Cardiac muscle cell (in vitro differentiated cells and primary cell): ENCODE measurements at places on chromosomes 1 and 21. TPM values are rescaled to one million over a fixed set of nuclear protein-coding genes. Genes with fewer than 3 reads are reported as not detected.

Gene SPRR2A
- polyA plus RNA-seq = not detected in 2 replicates

DNA sequence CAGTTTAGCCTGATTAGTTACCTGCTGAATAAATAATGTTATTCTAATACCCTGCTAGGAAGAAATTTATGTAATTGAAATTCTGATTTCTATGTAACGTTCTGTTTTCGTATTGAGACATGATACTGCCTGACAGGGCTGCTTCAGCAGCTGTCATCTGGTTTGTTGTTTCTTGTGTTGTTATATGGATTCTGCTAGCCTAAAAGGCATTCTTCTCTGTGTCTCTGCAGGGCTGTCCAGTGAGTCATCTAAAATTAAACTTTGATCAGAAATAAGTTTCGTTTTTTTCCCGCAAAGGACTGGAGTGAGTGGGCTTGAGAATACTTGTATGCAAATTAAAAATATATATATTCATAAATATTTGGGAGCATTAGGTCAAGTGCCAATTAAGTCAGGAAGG, 93.0 kb downstream of the DYRK1A start:
- peak; percentile 26 for DNase-seq

- no peak for DNase-seq
These were observed 157.2 kb downstream of the TGFB2 start for GRCh38 chr1:218502383-218502782.

Gene WNT4
- 0.36 TPM in 1 of 2 replicates, not detected in the other for polyA plus RNA-seq

DNA sequence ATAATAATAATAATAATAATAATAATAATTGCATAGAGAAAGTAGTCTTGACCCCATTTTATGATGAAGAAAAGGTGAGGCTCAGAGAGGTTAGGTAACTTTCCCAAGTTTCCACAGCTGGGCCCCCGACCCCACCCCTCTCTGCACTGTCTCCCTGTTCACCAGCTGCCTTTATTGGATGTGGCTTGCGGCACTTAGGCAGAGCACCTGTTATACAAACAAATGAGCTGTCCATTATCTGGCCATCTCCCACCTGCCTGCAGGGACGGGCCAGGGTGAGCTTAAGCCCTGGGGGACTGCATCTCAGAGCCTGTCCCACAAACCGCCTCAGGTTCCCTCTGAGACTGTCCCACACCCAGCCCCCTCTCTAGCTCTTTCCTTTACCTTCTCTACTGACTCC, 10.1 kb upstream of the EFNA1 start:
- DNase-seq = no peak

Gene MAGI3
- 7.3 and 11.0 TPM in 2 replicates for polyA plus RNA-seq

DNA sequence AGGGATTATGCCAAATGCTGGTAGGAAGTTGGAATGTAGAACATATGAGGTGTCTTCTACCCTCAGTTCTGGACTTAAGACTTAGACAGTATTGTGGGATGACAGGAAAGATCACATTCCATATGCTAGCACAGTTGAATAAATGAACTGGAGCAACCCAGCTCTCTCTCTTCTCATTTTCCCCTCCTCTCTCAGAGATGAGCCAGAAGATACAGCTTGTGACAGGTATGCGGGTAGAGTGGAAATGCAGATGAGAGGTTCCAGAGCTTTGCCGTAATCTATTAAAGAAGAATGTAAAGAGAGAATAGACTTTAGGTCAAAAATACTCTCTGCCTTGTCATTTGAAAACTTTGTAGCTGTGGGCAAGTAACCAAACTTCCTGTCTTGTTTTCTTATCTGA, 32.5 kb upstream of the HMCN1 start:
- DNase-seq = no peak

DNA sequence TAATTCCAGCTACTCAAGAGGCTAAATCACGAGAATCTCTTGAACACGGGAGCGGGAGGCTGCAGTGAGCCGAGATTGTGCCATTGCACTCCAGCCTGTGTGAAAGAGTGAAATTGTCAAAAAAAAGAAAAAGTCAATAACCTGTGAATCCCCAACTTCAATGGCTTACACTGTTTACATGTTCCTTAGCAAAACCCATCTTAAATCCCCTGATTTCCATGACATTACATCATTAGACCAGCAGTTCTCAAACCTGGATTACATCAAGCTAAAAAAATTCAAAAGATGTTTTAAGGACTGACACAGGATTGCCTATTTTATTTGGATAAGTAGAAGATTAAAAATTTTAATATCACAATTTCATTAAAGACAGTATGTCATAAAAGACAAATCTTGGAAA, 12.4 kb downstream of the GPBP1L1 start:
- DNase-seq = no peak

GRCh38 chr1:234507626-234508387, 28.8 kb upstream of the TARBP1 start:
- no peak for DNase-seq

DNA sequence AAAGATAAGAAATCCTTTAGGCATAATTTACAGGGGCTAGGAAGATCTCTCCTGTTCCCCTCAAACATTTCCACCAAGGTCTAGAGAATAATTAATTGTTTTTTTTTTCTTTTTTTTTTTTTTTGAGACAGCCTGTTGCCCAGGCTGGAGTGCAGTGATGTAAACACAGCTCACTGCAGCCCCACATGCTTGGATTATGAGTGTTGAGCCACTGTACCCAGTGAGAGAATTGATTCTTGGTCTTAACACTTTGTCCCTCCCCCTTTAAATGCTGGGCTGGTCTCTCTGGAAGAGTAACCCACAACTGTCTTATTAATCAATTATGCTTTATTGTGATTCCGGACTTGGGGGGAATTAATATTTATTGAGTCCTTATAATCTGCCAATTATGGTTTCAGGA, 33.4 kb downstream of the ATF3 start:
- no peak for DNase-seq
